ENCODE measurements at places on chromosomes 6 and 20.

DNA sequence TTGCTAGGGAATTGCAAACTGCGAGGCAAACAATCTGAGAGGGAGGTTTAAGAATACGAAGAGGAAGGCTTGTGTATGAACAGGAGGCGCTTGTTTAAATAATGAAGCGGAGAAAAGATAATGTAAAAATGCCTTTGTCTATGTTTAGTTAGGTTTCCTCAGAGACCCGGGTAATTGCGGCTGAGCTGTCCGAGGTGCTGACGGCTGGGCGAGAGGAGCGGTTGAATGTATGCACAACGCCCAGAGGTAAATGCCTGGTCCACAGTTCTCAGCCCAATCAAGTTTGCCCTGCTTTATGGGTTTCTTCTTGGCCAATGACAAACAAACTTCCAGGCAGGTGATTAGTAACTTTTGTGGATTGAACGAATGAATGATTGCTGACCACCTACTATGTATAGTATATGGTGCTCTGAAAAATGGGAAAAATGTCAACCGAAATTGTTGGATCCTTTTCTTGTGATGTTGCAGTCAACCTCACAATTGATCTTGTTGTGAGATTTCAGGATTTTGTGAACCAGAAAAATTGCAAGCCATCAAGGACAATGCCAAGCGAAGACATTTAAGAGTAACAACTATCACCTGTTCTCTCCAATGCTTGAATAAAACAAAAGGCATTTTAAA is 38.3 kb upstream of the SLC32A1 start:
- peak; percentile 79 for DNase-seq

DNA sequence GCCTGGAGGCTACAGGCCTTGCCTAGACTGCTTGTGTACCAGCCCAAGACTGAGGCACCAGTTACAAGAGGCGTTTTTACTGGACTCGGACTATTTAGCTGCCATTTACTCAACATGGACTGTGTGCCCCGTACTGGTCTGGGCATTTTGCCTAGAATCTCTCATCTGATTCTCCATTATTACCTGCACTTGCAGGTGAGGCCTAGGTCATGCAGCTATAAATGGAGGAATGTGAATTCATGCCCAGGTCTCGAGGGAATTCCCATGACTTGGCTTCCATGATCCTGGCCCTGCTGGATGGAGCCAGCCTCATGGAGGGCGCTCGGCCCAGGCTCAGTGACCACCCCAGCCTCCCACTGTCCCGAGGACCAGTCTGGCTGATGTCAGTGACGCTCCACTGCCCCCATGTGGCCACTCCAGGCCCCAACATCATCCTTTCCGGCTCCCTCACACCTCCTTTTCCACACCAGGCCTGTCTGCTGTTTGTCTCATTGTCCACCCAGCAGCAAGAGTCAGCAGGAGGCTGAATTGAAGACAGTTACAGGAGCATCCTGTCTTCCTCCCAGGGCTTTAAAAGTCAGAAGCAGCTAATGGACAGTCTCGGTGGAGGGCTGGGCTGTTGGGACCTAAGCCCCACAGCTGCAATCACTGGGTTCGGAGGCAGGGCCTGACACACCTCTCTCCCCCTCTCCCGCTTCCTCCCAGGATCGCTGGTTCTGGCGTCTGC is 8.7 kb downstream of the MMP24OS start:
- peak; percentile 88 for DNase-seq

DNA sequence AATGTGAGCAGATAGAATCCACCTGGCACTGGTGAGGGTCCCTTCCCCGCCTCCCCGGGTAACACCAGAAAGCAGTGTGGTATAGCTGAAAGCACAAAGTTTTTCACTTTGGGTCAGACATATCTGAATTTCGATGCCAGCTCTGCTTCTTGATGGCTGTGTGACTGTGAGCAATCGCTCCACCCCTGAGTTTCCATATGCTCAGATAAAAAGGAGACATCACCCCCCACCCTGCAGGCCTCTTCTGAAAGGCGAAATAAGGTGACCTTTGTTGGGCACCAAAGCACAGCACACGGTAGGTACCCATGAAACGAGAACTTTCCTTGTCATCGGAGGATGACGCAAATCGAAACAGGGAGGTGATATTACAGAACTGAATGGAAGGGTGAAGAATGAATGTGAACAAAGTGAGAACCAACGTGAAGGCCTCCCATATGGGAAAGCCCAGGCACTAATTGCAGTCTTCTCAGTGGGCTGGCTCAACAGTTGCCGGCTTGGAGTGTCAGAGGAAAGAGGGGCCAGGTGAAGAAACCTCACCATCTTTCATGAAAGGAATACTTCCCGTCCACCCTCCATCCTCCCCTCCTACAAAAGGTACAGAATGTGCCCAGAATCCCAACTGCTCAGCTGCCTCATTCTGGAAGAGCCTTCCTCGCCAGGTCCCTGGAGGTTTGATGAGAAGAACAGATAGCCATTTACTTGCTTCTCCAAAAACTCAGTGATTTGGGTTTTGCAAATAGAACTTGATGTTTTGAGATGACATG is 61.8 kb downstream of the NFATC2 start:
- DNase-seq = no peak

DNA sequence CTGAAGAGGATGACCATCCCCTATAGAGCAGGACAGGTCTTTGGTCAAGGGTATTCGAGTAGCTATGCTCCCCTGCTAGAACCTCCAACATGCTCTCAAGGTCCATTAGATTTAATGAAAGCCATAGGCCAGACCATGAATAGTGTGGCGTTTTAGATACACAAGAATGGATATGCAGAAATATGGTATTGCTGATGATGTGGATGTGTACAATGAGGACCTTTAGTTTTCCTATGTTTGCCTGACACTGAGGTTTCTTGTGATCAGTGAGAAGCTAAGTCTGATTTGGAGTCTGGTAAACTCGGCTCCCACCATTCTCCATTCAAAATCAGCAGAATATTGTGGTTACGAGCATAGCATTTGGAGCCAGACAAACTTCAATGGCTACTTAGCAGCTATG is 125.6 kb downstream of the TSHZ2 start:
- DNase-seq = no peak

GRCh38 chr6:21946298-21946783 is 350.5 kb downstream of the PRL start:
- DNase-seq = no peak

GRCh38 chr6:135280375-135281136 is 99.4 kb downstream of the MYB start:
- DNase-seq = no peak

DNA sequence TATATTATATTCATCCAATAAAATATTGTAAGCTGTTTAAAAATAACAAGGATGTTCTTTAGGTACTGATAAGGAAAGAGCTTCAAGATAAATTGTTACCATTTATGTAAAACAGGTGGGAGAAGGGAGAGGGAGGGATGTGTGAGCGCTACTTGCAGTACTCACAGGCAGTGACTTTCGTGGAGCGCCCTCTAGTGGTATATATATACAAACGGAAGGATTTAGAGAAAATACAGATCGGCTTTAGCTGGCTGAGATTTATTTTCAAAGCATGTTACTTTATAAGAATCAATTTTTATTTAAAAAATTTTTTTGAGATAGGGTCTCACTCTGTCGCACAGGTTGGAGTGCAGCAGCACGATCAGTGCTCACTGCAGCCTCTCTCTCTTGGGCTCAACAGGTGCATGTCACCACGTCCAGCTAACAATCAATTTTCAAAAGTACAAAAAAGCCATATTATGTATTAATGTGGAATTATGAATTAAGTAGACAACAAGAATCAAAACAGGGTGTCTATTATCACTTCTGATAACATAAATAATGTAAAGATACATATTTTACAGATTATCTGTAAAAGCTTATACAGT is 3.3 kb upstream of the MOG start:
- peak; percentile 36 for DNase-seq

DNA sequence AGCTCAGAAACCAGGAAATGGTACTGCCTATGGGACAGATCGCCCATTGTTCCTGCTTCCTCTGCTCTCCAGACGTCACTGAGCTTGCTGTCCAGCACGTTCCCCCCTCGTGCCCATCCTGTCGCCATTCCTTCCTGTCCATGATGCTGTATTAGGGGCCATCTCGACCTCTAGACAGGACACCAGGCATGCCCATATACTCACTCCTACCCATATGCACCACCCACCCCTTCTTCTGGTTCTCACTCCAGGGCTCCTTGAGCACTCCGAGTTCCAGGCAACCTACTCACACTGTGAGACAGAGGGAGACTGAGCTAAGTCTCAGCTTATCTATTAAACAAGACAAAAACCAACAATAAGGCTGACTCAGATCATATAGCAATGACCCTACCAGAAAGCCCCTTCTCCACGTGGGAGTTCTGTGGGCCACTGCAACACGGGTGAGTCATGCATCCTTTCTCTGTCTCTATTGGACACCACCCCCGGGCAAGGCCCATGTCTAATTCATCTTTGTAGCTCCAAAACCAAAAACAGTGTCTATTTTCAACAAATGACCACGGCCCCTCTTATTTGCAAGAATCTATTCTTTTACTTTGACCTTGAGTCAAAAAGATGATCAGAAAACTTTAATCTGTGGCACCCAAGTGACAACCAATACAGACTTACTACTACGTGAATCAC is 65.7 kb downstream of the PSMG4 start:
- peak; percentile 23 for DNase-seq

DNA sequence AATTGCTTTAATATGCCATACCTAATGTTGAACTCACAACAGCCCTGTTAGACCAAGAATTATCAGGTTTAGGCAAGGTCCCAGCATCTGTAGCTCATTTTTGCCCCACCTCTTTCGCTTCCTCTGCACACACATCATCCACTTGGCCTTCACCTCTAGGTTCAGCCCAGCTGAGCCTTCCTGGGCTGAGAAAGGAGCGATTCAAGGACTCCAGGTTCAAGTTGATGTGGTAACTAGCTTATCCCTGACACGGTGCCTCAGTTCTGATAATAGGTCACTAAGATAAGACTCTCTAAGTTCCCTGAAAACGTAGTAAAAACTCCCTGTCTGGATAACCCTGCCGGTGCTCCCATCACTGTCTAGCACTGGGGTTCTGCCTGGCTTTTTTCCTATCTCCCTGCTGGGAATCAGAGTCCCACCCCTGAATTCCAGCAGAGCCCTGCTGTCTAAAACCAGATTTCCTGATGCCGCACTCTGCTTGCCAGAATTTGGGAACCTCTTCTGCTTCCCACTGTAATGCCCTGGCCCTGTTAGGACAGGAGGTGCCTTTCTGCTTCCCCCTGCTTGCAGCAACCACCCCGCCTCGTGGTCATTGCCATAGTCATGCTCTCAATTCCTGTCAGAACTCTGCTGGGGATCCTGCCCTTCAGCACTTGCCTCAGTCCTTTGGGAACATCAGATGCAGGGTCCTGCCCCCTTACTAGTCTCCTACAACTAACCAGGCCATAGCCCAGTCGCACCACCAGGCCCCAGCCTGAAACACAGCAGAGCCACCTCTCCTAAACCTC is 47.6 kb downstream of the ALDH8A1 start:
- no peak for DNase-seq

DNA sequence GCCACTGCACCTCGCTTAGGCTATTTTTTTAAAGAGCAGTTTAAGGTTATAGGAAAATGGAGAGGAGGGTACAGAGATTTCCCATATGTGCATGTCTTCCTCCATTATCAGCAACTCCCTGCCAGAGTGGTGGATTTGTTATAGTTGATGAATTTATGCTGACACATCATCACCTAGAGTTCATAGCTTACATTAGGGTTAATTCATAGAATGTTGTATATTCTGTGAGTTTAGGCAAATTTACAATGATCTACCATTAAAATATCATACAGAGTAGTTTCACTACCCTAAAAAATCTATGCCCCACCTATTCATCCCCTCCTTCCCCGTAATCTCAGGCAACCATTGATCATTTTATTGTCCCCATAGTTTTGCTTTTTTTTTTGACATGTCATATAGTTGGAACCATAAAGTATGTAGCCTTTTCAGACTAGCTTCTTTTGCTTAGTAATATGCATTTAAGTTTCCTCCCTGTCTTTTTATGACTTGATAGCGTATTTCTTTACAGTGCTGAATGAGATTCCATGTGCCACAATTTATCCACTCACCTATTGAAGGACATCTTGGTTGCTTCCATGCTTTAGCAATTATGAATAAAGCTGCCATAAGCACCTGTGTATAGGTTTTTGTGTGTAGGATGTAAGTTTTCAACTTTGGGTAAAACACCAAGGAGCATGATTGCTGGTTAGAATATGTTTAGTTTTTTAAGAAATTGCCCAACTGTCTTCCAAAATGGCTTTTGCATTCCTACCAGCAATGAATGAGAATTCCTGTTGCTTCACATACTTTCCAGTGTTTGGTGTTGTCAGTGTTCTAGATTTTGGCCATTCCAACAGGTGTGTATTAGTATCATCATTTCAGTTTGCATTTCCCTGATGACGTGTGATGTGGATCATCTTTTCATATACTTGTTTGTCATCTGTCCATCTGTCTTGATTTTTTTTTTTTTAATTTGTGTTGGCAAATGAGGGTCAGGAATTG is 60.2 kb downstream of the NCOA3 start:
- no peak for DNase-seq

- DNase-seq = peak; percentile 36
Observed at GRCh38 chr6:5036269-5036668, 32.4 kb upstream of the RPP40 start.

GRCh38 chr20:57881466-57882385 is 171.9 kb upstream of the PMEPA1 start:
- DNase-seq = no peak

- DNase-seq = no peak
Observed at GRCh38 chr6:150224820-150225219, 82.0 kb downstream of the PPP1R14C start.

- no peak for DNase-seq
Observed at GRCh38 chr6:71250099-71250602, 38.5 kb upstream of the OGFRL1 start.

DNA sequence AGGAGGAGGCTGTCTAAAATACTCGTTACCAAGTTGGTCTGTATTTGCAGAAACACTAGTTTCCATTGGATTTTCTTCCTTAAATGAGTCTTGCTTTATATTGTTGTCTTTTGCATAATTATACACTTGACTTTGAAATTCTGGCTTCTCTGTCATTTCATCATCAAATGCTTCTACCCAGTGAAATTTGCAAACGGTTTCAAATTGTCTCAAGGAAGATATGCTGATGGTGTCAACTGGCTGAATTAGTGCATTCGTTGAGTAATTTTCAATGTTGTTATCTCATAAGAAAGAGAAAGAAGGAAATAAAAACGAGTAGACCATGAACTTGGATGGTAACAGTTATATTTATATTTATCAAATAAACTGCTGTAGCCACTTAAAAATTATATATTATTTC is 10.8 kb downstream of the CAGE1 start:
- no peak for DNase-seq

DNA sequence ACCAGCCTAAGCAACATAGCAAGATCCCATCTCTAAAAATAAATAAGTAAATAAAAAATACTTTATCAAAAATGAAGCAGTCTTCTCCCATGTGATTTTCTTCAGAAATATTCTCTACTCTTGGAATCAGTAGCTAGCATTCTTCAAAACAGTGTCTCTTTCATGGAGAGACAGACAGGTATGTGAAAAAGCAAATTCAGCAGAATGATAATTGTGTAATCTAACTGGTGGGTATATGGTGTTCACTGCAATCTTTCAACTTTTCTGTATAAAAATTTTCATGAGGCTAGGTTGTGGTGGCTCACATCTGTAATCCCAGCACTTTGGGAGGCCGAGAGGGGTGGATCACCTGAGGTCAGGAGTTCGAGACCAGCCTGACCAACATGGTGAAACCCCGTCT is 7.9 kb downstream of the MRS2 start:
- no peak for DNase-seq
